ENCODE measurements at places on chromosomes 3 and 15.

- no peak for DNase-seq
Observed at GRCh38 chr3:182746959-182747358, 46.3 kb upstream of the ATP11B start.

- DNase-seq: no peak
Observed at GRCh38 chr15:48794697-48795134, 16.2 kb downstream of the CEP152 start.

DNA sequence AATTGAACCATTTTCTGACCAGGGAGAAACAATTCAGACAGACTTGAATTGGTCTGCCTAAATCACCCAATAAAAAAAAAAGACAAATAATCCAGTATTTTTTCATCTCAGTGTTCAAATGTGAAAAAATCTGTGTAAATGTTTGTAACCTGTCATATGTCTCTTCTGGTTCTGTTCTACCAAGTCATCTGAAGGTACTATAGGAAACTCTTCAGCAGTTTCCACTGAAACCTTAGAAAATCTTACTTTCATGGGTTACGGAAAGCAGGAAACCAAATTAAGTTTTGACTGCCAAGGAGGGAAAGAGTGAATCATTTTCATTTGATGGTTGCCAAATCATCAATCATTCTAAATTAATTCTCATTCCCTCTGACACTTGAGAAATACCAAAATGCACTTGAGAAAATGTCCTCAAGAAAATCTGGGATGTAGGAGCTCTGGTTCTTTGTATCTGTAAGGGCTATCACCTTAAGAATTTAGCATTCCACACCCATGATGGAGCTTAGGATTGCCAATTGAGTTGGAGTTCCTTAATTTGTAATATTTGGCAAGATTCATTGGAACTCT is 278.2 kb upstream of the KCNH8 start:
- no peak for DNase-seq

DNA sequence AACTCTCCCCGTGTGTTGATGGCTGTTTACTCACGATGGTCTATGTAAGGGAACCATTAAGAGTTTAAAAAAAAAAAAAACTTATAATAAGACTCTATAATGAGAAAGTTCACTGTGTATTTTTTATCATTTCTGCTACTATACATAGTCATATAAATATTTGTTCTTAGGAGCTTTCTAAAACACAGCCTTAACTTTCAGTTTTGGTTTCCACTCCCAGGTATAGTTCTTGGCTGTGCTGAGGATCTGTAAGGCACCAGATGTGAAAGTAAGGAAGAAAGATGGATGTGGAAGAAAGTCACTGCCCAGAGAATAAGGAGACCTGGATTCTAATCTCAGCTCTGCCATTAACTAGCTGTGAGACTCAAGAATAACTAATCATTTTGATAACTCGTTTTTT is 101.9 kb upstream of the THBS1 start:
- no peak for DNase-seq

- DNase-seq: no peak
Observed at GRCh38 chr3:54212723-54213122, 90.4 kb downstream of the CACNA2D3 start.

DNA sequence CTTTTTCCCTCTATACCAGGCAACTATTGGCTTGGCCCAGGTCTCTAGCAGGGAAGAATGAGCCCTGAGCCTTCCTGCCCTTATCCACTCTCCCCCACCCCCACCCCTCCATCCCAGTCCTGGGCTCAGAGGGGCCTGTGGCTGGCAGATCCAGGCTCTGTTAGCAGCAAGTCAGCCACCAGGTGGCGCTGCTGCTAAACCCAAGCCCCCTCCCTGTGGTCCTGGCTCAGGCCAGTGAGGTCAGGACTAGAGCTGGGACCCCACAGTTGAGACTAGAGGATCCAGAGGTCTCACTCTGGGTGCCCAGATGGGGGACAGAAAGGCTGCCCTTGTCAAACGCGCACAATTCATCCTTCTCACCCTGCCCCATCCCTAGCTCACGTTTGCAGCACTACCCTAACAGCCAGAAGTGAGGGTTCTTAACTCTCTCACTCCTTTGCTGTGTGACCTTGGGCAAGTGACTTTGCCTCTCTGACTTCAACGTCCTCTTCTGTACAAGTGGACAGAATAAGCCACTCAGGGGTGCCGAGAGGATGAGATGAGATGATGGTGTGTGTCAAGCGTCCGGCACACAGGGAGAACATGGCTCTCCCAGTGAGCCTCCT is 46.8 kb upstream of the SLC6A1 start:
- peak; percentile 49 for DNase-seq

GRCh38 chr15:80990955-80991354 is 1.3 kb upstream of the MESD start:
- no peak for DNase-seq

GRCh38 chr3:181690769-181691168 is 21.0 kb upstream of the SOX2 start:
- no peak for DNase-seq

DNA sequence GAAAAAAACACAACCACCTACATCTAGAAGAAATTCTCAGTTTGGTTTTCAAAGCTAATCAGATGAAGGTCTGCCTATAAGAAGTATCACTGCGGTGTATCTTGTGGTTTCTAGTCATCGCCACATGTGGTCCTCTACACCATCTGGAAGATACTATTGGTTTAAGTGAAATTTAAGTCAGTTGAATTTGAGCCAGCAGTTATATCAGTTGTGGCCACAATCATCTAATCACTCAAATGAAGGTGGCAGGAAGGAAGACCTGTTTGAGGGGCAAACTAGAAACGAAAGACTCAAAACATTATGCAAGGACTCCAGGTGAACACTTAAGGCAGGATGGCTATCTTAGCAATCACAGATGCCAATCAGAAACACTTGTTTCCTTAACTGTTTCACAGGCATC is 48.7 kb downstream of the ETV5 start:
- no peak for DNase-seq

- no peak for DNase-seq
Observed at GRCh38 chr15:41554915-41555314, 4.1 kb upstream of the TYRO3 start.

DNA sequence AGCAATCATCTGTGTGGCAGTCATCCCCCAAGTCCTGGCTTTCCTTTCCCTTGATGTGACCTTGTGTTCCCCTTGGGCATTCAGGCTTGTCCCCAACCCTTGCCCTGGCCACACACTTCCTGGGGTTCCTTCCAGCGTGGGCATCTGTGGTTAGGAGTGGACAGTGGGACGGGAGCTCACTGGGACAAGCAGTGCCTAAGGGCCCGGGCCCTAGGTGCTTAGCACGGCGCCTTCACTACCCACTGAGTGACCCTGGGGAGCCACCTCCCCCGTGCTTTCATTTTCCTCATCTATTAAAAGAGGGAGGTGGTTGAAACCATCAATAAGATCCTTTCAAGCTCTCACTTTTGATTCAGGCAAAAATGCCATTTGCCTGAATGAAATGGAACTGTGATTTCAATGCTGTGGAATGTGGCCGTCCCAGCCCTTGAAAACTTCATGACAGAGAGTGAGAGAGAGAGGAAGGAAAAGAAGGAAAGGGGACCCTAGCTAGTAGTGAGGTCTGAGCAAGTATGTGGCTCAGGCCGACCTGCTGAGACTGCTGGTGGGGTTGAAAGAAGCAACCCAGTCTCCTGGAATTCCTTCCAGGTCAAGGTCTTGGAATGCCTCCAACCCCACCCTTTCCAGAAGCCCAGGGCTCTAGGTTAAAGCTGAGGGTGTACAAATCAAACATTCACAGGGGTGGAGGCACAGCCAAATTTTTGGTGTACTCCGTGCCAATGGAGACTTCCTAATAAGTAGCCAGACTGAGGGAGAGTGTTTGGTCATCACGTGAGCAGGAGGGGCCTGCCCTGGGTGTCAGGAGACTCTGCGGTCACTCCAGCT is 302.9 kb downstream of the TLE3 start:
- DNase-seq: peak; percentile 13

- DNase-seq: no peak
Observed at GRCh38 chr3:101292027-101292426, 28.3 kb downstream of the IMPG2 start.

- DNase-seq: no peak
Observed at GRCh38 chr3:172402090-172402489, 46.2 kb downstream of the GHSR start.
